AML-193 (cell line): ENCODE measurements at places on chromosomes 3 and 15.

- no peak for DNase-seq
Measured at GRCh38 chr3:41710646-41711388, 251.1 kb downstream of the ULK4 start.

- DNase-seq: no peak
Measured at GRCh38 chr3:29601861-29602585, 321.2 kb downstream of the RBMS3 start.

DNA sequence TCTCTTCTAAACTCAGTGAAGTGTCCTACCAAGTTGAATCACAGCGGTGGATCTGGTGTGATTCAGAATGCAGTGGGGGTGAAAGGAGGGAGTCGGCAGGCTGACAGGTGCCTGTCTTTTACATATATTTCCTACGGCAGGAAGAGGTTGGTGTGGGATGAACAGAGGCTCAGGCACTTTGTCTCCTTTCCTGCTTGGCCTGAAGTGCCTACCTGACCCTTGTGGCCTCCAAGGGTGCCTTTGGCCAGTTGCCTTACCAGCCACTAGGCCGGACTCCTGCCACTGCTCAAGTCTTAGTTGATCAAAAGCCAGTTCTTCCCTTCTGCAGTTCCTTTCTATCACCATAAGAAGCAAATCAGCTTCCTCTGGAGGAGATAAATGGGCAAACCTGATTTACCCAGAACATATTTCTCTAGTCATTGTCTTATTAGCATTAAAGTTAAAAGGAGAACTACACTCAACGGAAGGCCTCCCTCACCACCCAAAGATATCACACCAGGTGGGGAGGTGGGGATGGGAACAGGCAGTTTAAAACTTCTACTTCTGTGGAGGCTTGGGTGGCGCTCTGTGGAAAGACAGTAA lies 52.1 kb downstream of the CRTC3 start:
- no peak for DNase-seq

GRCh38 chr3:22660606-22661005 lies 542.5 kb upstream of the UBE2E2 start:
- DNase-seq: no peak

DNA sequence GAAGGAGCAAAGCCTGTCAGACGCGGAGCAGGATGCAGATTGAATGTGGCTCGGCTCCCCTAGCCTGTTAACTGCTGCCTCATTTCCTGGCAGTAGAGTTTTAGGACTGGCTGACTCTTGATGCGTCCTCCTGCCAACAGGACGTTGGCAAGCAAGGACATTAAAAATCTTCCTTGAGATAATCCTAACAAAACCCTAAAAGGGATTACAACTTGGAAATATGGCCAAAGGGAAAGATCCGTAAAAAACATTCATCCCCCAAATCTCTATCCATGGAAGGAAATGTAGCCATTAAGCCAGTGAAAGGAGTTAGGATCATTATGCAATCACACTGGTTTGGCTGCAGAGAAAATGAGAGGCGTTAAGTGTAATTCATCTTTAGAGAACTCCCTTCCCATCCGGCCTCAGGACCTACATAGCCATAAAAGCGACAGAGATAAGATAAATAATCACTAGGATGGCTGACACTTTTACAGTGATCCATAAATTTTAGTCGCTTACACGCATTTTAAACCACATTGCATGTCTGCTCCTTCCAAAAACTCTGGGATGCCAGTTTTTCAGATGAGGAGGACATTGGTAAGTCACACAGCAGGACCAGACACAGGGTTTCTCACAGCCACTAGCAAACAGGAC lies 44.5 kb upstream of the C3orf80 start:
- peak; percentile 75 for DNase-seq

DNA sequence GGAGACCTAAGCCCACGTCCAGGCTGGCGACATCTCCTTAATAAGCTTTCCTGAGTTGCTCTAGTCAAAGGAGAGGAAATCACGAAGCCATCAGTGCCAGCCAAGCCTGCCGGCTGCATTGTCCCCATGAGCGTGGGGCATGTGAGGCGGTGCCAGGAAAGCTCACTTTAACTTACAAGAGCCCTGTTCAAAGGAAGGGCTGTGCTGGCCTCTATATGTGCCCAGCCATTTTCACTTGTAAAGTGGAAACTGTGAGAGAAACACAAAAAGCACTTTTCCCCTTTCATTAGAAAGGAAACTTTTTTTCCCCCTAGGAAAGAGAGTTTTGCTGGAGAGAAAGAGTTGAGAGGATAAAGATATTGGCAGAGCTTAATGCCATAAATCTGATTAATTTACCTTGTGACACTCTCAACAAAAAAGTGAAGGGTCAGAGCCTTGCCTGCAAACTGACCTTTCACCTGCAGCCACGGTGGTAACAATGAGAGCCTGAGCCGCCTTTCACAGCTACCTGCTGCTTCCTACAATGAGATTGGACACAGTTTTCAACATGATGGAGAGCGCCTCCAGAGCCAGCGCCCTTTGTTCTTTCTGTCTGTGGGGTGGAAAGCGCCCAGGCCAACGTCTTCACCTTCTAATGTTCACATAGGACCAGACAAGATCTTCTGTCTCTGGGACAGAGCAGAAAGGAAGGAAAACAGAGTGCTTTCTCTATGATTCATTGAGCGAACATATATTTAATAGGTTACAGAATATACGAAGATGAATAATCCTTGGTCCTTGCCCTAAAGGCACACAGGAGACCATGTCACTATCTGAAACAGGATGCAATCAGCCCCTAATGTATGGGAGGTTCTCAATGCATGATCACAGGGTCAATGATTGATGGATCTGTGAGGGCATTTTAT lies 233.1 kb upstream of the HES1 start:
- DNase-seq: no peak

DNA sequence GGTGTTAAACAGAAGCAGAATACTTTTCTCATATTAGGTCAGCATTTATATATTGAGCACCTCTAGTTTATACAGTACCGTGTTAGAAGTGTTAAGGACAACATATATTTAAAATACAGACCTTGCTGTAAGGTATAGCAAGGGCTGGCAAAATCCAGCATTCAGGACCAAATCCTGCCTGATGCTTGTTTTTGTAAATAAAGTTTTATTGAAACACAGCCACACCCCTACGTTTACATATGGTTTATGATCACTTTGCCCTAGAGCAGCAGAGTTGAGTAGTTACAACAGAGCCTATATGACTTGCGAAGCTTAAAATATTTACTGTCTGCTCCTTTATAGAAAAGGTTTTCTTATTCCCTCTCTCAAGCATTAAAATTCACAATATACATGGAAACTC lies 877.3 kb downstream of the MCTP2 start:
- no peak for DNase-seq

DNA sequence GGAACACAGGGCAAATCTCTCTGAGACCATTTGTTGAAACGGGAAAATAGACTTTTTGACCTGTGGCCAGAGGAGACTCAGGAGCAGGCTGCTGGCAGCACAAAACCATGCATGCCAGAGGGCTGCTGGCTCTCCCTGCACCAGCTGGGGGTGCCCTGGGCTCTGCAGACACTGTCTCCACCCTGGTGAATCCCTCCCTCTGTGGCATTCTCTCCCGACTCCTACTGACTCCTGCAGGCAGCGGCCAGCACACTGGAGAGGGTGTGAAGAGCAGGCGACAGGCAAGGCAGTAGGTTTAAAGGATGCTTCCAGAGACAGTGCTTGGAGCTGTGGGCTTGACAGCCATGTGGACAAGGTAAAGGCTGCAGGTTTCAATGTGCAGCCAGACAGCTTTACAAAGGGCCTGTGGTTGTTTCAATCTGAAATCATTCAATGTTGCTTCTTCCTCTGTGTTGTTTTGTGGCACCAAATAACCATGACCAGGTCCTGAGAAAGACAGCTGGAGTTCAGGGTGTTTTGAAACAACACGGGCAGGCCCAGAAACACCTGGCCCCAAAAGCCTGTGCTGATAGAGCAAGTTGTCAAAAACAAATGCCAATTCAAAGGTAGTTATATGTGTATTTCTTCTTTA lies 431.0 kb upstream of the ATP10A start:
- DNase-seq: no peak

DNA sequence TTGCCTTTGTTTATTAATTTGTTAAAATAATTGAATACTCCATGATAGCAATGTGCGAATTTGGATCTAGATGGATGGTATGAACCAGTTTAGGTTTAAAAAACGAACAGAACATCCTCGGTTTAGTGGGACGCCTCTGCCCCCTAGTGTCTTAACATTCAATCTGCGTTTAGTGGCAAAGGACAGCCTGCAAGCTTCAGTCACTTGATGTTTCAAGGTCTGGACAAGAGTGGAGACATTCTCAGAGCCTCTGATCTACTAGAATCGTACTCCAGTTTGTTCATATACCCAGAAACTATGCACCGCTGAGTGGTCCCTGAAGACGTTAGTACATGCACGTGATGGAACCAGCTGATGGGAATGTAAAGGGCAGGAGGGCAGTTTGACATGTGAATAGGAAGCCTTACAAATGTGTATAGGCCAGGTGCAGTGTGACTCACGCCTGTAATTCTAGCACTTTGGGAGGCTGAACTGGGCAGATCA lies 17.8 kb upstream of the ATP13A4 start:
- peak; percentile 85 for DNase-seq

DNA sequence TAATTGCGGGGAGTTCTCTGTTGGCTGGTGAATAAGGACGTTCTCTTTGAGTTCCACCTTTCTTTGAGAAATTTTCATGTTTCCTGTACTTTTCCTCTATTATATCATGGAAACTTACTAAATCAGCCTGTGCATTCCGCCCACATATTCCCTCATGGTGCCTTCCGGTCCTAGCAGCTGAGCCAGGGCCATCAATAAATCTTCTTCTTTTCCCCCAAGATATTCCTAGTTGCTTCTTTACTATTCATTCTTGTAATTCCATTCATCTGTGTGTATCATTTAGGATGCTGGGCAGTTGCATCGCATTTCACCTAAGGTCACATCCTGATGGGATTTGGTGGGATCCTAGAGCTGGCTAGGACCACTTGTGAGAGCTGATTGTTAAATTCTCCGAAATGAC lies 139.2 kb downstream of the RBMS3 start:
- no peak for DNase-seq

- no peak for DNase-seq
Measured at GRCh38 chr3:178856804-178857203, 214.8 kb downstream of the ZMAT3 start.

GRCh38 chr3:193869221-193870201 lies 266.4 kb upstream of the HES1 start:
- DNase-seq: peak; percentile 57

GRCh38 chr3:171375666-171376595 lies 84.3 kb downstream of the TNIK start:
- DNase-seq: peak; percentile 86

- no peak for DNase-seq
Measured at GRCh38 chr3:192079098-192079497, 618.1 kb downstream of the PYDC2 start.

DNA sequence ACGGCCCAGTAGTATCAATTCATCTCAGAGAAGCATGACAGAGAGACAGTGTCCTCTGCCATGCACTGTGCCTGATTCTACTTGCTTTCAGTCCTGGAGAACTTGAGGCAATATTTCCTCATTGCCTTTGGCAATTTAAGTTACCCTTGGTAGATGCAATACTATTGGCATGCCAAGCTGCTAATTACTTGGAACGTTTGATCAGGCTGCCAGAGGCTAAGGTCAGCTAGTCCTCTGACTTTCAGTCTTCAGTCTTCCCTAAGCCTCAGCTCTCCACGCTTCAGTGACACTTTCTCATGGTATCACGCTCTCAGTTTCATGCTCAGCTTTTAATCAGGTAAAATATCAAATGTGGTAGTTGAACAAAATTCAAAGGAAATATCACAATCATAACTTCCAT lies 13.1 kb upstream of the OSBPL11 start:
- DNase-seq: no peak

DNA sequence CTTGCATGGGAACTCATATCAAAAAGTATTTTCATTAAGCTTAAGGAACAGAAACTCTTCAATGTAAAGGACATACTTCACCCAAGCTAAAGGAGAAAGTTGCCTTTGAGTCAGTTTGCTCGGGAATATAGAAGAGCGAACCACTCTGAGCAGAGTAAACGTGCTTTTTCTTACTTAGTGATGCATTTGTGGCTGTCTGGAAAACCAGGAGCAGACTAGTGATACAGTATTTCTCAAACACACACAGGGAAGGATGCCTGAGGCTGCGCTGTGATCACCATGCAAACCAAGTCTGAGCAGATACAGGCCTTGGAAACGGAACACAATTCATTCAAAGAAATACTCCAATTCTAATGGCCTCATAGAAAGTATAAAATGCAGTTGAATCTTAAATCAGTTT lies 121.0 kb upstream of the CDIN1 start:
- no peak for DNase-seq

- no peak for DNase-seq
Measured at GRCh38 chr3:169871129-169871886, 1.6 kb upstream of the LRRC31 start.

GRCh38 chr3:197286678-197287077 lies 11.7 kb downstream of the DLG1 start:
- no peak for DNase-seq

DNA sequence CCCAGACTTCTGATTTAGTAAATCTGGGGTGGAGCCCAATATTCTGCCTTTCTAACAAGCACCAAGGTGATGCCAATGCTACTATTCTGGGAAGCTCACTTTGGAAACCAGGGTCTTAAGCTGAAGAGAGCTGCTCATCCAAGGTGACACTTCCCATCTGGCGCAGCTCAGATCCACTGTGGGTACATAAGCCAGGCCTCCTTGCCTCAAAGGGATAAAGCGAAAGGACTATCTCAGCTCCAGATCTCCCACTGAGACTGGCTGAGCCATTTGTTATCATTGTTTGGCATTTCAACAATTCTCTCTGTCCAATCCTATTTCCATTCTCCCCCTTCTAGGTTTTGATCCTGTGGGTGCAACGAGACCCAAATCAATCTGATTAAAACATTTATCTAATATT lies 323.8 kb downstream of the GBE1 start:
- DNase-seq: no peak

DNA sequence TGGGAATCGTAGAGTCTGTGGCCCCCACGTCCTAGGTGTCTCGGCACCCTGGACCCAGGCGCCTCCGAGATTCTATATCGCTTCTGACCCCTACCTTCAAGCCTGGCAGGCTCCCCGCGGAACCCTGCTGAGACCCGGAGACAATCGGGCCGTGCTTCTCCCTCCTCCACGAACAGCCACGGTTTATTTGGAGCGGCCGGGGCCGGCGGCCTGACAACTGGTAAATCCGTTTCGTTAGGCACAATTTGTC lies 1.4 kb downstream of the GATA2 start:
- DNase-seq: no peak

DNA sequence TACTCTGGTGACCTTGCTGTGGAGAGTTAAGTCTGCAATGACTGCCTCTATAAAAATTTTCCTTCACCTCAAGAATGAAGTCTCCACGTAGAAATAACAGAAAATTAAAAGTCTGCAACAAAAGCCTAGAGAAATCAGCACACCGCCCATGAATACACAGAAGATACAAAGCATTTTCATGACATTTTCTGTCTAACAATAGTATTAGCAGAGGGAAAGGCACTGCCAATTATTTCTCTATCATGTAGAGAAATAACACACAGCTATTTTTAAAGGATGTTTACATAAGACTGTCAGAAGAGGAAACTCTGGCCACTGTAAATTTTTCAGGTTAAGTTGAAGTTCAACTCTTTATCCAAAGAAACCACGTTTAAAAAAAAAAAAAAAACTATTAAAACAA lies 80.8 kb downstream of the GSK3B start:
- DNase-seq: no peak
